Activated T-helper 2 cell treated with anti-CD3 and anti-CD28 coated beads, Interferon-gamma antibody, Interleukin-2, Interleukin-4, amounts not matched to agents 10 μg/mL and 5 μg/mL and 100 μg/mL, durations not matched to agents 14 hours and 24 hours and 36 hours (primary cell): ENCODE measurements at places on chromosomes 7 and 10.

DNA sequence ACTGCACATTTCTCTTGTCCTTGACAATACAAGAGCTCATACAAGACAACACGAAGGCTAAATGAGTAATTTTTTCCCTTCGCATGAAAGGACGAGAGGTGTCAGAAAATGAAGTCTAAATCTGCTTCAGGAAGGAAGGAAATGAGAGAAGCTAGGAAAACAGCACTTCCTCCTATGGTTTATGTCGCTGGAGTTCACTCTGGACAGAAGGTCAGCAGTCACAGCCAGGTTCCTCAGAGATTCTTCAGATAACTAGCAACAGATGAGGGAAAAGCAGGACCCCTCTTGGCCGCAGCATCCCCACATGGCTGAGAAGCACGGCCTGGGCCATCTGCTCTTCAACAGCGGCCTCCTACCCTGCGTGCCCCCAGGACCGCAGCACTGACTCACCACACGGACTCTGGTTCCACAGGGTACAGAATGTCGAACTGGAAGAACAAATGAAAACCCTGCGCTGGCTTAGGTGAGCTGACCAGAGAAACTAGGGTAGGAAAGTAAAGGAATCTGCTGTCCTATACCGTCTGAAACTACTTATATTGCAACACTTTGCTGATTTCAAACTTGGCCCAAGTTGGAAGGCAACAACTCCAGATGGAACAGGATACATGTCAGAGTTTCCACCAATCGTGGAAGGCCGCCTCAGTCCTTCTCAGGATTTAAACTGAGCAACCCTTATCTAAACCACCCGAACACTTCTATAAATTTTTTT, 26.3 kb downstream of the DNMBP start:
- DNase-seq = no peak
- no peaks in the 10 kb centered on the region for H3K27me3 ChIP-seq
- no peak overlapping the region for H3K4me3 ChIP-seq
- H3K4me1 ChIP-seq = peaks cover 11% of the 10 kb centered on the region
- no peak overlapping the region for H3K27ac ChIP-seq
- H3K36me3 ChIP-seq = no peaks in the 10 kb centered on the region

- H3K4me1 ChIP-seq = no peaks in the 10 kb centered on the region
- H3K4me3 ChIP-seq = no peak overlapping the region
- no peak overlapping the region for H3K27ac ChIP-seq
- H3K36me3 ChIP-seq = no peaks in the 10 kb centered on the region
- H3K27me3 ChIP-seq = no peaks in the 10 kb centered on the region
Observed at GRCh38 chr7:8585591-8585990, 152.2 kb downstream of the NXPH1 start.

DNA sequence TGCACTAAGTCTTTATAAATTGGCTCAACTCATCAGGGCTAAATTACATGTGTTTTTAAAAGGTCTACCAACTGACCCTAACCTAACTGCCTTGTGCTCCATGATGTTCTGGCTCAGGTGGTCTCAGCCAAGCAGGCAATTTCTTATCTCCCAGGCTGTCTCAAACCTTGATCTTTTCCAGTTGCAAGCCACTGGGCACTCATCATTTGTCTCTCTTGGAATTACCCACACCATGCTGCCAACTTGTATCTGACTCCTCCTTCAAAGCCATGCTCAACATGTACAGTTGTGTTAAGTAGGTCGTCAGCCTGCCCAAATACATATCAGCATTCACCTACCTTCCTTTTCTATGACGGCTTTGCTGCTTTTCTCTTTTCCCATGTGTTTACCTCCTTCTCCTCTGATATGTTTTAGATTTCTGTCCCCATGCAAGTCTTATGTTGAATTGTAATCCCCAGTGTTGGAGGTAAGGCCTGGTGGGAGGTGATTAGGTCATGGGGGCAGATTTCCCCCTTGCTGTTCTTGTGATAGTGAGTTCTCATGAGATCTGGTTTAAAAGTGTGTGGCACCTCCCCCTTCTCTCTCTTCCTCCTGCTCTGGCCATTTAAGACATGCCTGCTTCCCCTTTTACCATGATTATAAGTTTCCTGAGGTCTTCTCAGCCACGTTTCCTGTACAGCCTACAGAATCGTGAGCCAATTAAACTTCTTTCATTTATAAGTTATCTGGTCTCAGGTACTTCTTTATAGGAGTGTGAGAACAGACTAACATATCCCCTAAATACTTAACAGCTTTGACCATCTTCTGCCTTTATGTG, 130.0 kb downstream of the ELAPOR2 start:
- H3K27me3 ChIP-seq = peaks cover 4% of the 10 kb centered on the region
- no peak overlapping the region for H3K4me3 ChIP-seq
- H3K4me1 ChIP-seq = no peaks in the 10 kb centered on the region
- no peaks in the 10 kb centered on the region for H3K36me3 ChIP-seq

DNA sequence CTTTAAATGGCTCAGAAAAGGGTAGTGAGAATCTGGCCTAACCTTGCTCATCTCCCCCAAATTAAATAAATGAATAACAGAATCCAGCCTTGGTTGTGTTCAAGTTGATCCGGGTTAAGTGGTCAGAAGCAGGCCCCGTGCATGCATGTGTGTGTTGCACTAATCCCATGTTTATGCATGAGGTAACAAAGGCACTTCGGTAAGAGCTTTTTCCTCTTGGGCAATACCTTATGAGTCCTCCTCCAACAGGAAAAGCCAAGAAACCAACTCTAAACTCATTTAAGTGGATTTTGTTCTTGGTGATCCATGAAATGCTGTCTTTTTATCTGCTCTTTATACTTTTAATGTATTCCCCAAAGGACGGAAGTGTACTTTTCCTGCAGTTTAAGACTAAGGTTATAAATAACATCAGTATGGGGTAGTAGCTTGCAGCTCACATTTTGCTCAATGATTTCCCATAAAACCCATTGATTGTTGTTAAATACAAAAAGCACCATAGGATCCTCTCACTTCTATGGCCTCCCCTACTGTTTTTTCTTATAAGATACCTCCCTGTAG, 104.9 kb upstream of the YAE1 start:
- peaks cover 7% of the 10 kb centered on the region for H3K4me1 ChIP-seq
- peaks cover 18% of the 10 kb centered on the region for H3K27me3 ChIP-seq
- no peak overlapping the region for H3K4me3 ChIP-seq
- no peaks in the 10 kb centered on the region for H3K36me3 ChIP-seq
- no peak overlapping the region for H3K27ac ChIP-seq

DNA sequence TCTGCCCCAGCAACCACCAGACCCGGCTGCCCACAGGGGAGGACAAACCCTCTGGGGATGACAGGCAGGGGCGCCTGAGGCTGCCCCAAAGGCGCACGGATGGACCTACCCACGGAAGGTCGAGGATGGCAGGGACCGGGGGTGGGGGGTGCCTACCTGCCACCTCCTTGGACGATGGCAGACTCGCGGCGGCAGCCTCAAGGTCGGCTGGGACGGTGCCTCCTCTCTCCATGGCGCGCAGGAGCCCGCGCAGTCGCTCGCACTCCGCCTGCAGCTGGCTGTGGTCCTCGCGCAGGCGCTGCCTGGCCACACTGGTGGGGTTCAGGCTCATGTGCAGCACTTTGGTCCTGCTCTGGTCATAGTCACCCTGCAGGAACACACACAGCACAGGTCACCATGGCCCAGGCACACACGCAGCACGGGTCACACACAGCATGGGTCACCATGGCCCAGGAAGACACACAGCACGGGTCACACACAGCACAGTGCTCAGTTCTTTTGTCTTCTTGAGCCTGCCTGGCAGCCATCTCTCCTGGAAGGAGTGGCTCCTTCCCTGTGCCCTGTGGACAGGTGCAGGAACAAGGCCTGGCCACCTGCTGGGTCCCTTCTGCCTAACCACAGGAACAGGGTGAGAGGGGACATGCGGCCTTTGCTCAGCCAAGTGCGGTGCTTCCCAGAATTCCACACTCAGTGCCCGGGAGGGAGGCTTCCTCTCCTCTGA, 266.6 kb downstream of the ELFN1 start:
- no peak for DNase-seq
- H3K27ac ChIP-seq = no peak overlapping the region
- no peaks in the 10 kb centered on the region for H3K27me3 ChIP-seq
- peaks cover 43% of the 10 kb centered on the region for H3K4me1 ChIP-seq

DNA sequence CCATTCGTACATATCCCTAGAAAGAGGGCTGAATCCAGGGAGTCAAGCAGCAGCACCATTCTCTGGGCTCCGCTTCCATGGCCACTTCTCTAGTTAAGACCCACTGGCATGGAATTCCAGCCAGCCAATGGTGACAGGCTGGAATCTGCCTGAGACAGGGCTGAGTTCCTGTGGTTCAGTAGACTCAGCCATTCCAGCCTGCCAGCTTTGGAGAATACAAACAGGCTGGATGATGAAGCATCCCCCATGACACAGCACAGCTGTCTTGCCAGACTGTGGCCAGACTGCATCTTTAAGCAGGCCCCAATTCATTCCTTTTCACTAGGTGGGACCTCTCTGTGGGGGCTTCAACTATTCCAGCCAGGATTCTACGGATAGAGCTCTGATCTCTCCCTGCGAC, 329.6 kb downstream of the XPNPEP1 start:
- H3K4me3 ChIP-seq = no peak overlapping the region
- no peak for DNase-seq
- no peak overlapping the region for H3K27ac ChIP-seq
- no peaks in the 10 kb centered on the region for H3K4me1 ChIP-seq
- no peaks in the 10 kb centered on the region for H3K27me3 ChIP-seq
- no peaks in the 10 kb centered on the region for H3K36me3 ChIP-seq

DNA sequence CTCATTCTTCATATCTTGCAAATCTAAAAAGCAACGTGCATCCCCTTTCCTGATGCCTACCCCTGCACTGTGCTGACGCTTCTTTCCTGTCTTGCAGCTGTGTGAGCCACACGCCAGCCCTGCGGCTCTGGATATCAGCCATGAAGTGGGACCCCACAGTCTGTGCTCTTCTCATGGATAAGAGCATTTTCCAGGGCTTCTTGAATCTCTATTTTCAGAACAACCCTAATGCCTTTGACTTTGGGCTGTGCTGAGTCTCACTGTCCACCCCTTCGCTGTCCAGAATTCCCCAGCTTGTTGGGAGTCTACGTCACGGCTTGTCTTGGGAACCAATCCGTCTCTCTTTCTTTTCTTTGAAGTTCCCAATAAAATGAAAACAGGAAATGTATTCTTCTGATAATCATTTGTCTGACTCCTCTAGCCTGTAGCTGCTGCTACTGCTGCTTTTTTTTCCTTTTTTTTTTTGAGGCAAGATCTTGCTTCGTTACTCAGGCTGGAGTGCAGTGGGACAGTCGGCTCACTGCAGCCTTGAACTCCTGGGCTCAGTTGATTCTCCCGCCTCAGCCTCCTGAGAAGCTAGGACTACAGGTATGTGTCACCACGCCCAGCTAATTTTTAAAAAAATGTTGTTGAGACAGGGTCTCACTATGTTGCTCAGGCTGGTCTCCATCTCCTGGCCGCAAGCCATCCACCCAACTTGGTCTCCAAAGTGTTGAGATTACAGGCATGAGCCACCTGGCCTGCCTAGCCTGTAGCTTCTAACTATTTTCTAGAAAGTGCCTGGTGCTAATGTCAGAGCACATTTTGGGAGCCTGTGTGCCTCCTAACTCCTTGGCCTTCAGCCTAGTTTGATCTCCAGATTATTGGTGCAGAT, 30.3 kb downstream of the GSTO2 start:
- H3K36me3 ChIP-seq = peaks cover 14% of the 10 kb centered on the region
- DNase-seq = no peak
- H3K27me3 ChIP-seq = no peaks in the 10 kb centered on the region
- H3K27ac ChIP-seq = peak overlapping the region; percentile 76
- peaks cover 34% of the 10 kb centered on the region for H3K4me1 ChIP-seq
- H3K4me3 ChIP-seq = no peak overlapping the region

GRCh38 chr7:157683747-157684156, 346.9 kb downstream of the DNAJB6 start:
- peaks cover 4% of the 10 kb centered on the region for H3K36me3 ChIP-seq
- no peak overlapping the region for H3K4me3 ChIP-seq
- DNase-seq = no peak
- peaks cover 82% of the 10 kb centered on the region for H3K27me3 ChIP-seq
- no peaks in the 10 kb centered on the region for H3K4me1 ChIP-seq

DNA sequence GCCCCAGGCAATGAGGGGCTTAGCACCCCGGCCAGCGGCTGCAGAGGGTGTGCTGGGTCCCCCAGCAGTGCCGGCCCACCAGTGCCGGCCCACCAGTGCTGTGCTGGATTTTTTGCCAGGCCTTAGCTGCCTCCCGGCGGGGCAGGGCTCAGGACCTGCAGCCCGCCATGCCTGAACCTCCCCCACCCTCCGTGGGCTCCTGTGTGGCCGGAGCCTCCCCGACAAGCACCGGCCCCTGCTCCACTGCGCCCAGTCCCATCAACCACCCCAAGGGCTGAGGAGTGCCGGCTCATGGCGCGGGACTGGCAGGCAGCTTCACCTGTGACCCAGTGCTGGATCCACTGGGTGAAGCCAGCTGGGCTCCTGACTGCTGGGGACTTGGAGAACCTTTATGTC, 3.5 kb upstream of the ACSL5 start:
- H3K27ac ChIP-seq = no peak overlapping the region
- H3K4me1 ChIP-seq = peaks cover 16% of the 10 kb centered on the region
- no peaks in the 10 kb centered on the region for H3K36me3 ChIP-seq
- peaks cover 4% of the 10 kb centered on the region for H3K27me3 ChIP-seq

DNA sequence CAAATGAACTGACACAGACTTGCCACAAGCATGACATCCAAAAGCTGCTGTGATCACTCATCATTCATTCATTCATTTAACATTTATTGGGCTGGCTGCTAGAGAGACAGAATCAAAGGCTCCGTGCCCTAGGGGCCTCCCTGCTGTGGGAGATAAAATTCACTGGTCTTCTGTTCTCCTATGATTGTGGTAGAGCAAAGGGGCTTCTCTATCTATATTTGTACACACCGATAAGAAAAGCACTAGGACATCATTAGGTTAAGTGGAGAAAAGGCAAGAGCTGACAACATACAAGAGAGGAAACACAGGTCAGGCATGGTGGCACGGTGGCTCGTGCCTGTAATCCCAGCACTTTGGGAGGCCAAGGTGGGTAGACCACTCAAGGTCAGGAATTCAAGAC, 847.0 kb downstream of the TYW1 start:
- DNase-seq = no peak
- H3K4me3 ChIP-seq = no peak overlapping the region
- no peak overlapping the region for H3K27ac ChIP-seq
- H3K4me1 ChIP-seq = no peaks in the 10 kb centered on the region

- H3K4me1 ChIP-seq = peaks cover 12% of the 10 kb centered on the region
- H3K27ac ChIP-seq = no peak overlapping the region
- peaks cover 3% of the 10 kb centered on the region for H3K27me3 ChIP-seq
- no peaks in the 10 kb centered on the region for H3K36me3 ChIP-seq
Observed at GRCh38 chr7:12805518-12805928, 118.1 kb downstream of the ARL4A start.

- peak overlapping the region; percentile 73 for H3K27ac ChIP-seq
- no peak for DNase-seq
- H3K4me3 ChIP-seq = peak overlapping the region; percentile 6
- peaks cover 75% of the 10 kb centered on the region for H3K27me3 ChIP-seq
Observed at GRCh38 chr7:20783700-20784387, 2.8 kb downstream of the SP8 start.

GRCh38 chr10:17175551-17175950, 25.9 kb downstream of the TRDMT1 start:
- no peaks in the 10 kb centered on the region for H3K36me3 ChIP-seq
- H3K27me3 ChIP-seq = peaks cover 7% of the 10 kb centered on the region
- no peak for DNase-seq
- H3K4me3 ChIP-seq = no peak overlapping the region
- no peak overlapping the region for H3K27ac ChIP-seq

- H3K4me1 ChIP-seq = peaks cover 24% of the 10 kb centered on the region
Observed at GRCh38 chr10:46097576-46098317, 51.7 kb upstream of the MSMB start.

GRCh38 chr7:73674468-73675124, 7.0 kb downstream of the VPS37D start:
- no peak overlapping the region for H3K4me3 ChIP-seq
- H3K36me3 ChIP-seq = peaks cover 17% of the 10 kb centered on the region
- DNase-seq = no peak
- no peaks in the 10 kb centered on the region for H3K4me1 ChIP-seq
- H3K27ac ChIP-seq = no peak overlapping the region
